M059J (cell line): ENCODE measurements at places on chromosomes 3 and 15.

- DNase-seq = peak; percentile 15
These were observed 57.7 kb downstream of the IGF2BP2 start for GRCh38 chr3:185767002-185767688.

DNA sequence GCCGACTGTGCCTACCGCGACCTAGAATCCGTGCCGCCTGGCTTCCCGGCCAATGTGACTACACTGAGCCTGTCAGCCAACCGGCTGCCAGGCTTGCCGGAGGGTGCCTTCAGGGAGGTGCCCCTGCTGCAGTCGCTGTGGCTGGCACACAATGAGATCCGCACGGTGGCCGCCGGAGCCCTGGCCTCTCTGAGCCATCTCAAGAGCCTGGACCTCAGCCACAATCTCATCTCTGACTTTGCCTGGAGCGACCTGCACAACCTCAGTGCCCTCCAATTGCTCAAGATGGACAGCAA, 1.4 kb downstream of the ISLR start:
- DNase-seq = no peak

DNA sequence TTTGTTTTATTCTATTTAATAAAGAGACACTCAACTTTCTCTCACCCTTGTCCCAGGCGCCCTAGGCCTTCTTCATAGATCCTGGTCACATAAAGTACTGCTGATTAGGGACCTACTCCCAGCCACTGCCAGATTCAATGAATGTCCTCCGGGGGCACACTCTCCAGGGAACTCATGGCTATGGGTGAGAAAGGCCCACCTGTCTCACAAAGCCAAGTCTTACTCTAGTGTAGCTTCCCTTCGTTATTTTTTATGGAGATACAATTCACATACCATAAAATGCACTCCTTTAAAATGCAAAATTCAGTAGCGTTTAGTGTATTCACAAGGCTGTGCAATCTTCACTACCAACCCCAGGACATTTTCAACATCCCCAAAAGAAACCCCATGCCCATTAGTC, 87.8 kb downstream of the ADCY5 start:
- DNase-seq = no peak

- DNase-seq = no peak
These were observed 2.1 kb upstream of the NMB start for GRCh38 chr15:84659904-84660781.
